ENCODE measurements at places on chromosomes 16 and 17.

DNA sequence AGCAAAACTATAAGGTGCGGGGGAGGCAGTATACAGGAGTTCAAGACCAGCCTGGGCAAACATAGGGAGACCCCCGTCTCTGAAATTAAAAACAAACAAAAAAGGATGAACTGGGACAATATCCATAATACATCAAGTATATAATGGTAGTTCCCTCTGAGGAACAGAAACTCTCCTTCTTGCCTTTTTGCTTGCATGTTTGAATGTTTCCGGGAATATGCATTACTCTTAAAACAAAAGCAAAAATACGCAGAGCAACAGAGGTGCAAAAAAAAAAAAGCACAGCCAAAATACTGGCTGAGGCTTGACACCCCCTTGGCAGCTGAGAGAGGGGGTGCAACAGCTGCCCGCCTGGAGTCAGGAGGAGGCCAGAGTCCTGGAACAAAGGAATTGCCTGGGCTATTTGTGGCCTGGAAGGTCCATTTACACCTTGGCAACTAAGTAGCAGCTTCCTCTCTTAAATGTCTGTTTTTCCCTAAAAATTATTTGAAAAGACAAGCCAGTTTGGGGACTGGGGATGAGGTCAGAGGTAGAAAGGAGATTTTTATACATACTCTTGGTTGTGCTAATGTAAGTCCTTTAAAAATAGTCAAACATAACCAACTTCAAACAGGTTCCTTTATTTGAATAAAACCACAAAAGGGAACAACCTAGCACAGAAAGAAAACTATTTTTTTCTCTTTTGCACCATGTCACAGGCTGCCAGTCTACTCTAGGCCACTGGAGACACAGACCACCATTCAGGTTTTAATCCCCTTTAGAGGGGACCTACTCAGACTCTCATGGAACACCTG lies 19.5 kb downstream of the USP7 start:
- DNase-seq = no peak

- DNase-seq = no peak
Measured at GRCh38 chr17:41975099-41976083, 8.8 kb downstream of the CNP start.

DNA sequence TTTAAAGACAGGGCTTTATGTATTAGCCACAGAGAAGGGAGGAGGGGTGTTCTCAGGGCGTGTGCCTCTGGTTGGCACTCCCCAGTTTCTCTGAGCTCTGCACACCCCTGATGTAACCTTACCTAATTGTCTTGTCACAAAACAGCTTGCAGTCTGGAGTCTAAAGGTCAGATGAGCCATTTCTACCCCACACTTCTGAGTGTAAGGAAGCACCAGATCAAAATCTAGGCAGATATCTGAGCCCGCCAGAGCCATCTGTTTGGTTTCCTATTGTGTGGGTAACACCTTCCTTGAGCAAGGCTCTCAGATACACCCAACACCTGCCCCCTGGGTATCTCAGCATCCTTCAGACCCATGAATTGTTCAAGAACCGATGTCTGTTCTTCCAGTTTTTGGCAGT lies 15.5 kb downstream of the CDH1 start:
- DNase-seq = no peak

DNA sequence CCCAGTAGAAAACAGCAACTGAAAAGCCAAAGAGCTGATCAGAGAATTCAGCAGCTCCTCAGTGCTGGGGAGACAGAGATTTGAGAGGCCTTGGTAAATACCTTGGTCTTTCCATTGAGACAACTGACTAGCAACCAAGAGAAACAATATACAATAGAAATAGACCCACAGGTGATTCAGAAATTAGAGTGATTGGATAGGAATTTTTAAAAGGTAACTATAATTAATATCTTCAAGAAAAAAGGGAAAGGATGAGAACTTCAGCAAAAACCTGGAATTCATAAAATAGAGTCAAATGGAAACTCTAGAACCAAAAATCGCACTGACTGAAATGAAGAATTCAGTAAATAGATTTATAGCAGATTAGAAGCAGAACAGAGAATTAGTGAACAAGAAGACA lies 32.5 kb upstream of the ITGAX start:
- no peak for DNase-seq

DNA sequence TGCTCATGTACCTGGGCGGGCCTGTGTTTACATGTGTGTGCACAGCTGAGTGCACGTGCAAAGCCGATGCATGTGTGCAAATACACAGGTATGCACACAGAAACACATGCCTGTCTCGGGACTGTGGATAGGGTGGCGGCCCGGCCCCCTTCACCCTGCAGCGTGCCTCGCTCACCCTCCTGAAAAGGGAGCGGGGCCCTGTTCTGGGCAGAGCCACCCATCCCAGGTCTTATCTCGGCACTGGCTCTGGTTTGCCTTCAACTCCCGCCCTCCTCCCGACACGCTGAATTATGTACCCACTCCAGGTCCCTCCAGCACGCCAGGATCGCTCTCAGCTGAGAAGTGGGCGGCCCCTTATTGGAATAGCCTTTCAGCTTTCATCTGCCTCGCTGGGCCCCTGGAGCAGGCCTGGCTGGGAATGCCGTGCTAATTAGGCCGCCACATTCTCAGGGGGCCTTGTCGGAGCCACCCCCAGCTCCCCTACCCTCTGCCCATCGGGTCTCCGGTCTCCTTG lies 77.8 kb downstream of the RTN4RL1 start:
- DNase-seq = no peak

DNA sequence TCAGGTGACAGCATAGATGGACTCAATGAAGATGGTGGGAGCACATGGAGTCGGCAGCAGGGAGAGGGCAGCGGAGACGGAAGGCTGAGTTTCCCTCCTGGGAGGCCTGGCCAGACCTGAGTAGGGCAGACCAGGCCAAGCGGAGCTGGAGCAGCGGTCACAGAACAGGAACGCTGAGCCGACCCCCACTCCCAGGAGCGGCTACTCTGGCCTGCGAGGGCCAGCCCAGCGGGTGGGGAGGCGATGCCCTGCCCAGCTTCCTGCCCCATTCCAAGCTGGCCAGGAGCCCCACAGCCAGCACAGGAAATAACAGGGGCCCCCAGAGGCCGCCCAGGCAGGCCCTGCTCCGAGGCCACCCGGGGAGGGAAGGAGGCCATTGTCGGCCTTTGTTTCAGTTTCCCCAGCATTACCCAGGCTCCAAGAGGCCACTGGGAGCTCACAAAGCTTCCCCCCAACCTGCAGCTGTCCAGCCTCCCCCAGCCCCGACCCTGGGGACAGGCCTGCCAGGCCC lies 79.8 kb downstream of the ZNF423 start:
- DNase-seq = no peak

- no peak for DNase-seq
Measured at GRCh38 chr17:56793531-56793930, 40.2 kb downstream of the C17orf67 start.

- DNase-seq = peak; percentile 23
Measured at GRCh38 chr17:74569020-74570003, 2.0 kb upstream of the CD300H start.

GRCh38 chr16:15973421-15973820 lies 24.0 kb downstream of the ABCC1 start:
- DNase-seq = no peak

- DNase-seq = no peak
Measured at GRCh38 chr16:1527836-1528811, 5.3 kb upstream of the TMEM204 start.

GRCh38 chr17:13616031-13616430 lies 14.3 kb upstream of the HS3ST3A1 start:
- DNase-seq = no peak

DNA sequence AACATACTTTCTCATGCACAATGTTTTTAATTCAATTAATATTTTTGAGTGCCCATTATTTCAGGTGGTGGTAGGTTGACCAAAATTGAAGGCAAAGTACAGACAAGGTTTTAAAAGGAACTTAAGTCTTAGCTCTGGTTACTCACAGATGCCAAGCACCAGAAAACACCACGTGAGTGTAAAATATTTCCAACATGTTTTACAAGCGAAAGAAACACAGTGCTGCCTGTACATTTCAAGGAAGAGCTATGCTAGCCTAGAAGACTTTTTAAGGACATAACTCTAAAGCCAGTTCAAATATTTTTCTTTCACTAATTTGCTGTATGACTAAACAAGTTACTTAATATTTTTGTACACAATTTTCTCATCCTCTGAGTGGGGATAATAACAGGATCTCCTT lies 736.4 kb upstream of the GOT2 start:
- DNase-seq = no peak

DNA sequence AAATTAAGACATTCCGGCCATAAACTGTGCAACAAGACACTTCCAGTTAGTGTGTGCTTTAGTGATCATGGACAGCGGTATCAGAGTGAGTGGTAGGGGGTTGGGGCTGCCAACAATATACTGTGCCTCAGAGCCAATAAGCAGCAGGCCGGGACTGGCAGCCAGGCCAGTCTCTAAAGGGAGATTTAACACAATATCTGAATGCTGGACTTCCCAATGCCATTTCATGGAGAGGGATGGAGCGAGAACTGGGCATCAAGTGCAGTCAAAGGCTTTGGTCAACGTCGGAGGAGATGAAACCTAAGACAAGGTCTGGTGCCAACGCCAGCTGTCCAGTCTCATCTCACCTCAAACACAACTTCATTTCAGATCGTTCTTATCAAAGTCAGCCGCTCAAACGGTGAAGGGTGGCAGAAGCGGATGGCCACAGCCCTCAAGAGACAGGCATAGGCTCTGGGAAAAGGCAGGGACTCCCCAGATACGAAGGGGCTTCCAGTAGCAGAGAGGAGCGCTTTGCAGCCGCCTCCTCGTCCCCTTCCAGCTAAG lies 935 bp downstream of the USP32 start:
- no peak for DNase-seq

- no peak for DNase-seq
Measured at GRCh38 chr17:80861892-80862291, 129.7 kb upstream of the CHMP6 start.

- DNase-seq = no peak
Measured at GRCh38 chr16:78368121-78369102, 269.0 kb downstream of the WWOX start.

- no peak for DNase-seq
Measured at GRCh38 chr16:87185308-87185707, 131.9 kb downstream of the C16orf95 start.

- no peak for DNase-seq
Measured at GRCh38 chr16:70540994-70541393, 17.4 kb downstream of the SF3B3 start.

- DNase-seq = no peak
Measured at GRCh38 chr17:80746262-80746935, 201.8 kb downstream of the RPTOR start.

DNA sequence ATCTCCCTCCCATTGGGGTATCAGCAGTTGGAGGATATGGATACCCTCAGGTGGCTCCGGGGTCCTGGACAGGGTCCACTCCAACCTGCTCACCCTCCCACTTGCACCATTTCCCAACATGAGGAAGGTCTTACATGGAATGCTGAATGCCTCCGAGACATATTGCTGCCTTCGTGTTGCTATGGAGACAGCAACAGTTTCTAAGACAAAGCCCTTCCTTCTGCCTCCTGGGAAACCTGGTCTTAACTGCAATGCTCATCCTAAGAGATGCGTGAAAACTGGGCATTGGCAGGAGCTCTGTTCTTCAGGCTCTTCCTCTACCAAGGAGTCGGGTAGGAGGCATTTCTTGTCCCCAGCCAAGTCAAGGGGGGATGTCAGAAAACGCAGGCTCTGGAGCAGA lies 45.2 kb downstream of the ST3GAL2 start:
- DNase-seq = no peak

DNA sequence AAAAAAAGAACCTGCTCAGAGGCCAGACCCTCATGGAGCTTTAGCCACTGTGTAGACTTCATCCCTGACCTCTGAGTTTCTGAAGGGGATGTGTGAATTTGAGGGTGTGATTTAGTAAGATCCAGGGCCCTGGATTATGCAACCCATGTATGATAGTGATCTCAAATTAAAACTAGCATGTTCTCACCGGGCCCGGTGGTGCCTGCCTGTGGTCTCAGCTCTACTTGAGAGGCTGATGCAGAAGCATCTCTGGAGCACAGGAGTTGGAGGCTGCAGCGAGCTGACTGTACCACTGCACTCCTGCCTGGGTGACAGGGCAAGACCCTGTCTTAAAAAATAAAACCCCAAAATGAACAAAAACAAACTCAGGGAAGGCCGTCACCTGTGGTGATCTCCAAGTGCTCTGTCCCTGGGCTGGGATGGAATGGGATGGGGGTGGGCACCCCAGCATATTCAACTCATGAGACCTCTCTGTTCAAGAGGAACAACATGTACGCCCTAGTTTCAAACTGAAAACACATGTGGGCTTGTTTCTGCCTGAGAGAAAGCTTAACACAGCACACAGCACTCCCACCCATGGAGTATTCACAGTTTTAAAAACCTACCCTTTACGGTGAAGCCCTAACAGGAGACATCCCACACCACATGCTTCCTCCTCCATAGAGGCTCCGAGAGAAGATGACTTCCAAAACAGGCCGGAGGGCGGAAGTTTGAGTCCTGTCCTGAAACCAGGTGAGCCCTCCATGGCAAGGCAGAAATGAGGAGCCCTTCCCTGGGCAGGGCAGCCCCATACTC lies 30.1 kb downstream of the GNPTG start:
- no peak for DNase-seq

- DNase-seq = no peak
Measured at GRCh38 chr16:58236831-58237230, 38.9 kb upstream of the CSNK2A2 start.

- DNase-seq = no peak
Measured at GRCh38 chr17:15392326-15392741, 50.9 kb upstream of the TEKT3 start.

Measured in tibial nerve (tissue), 4 donors.